ENCODE measurements at places on chromosomes 3 and 15.
A peak's percentile ranks its signal among the peaks of the same experiment; 100 is the strongest.

DNA sequence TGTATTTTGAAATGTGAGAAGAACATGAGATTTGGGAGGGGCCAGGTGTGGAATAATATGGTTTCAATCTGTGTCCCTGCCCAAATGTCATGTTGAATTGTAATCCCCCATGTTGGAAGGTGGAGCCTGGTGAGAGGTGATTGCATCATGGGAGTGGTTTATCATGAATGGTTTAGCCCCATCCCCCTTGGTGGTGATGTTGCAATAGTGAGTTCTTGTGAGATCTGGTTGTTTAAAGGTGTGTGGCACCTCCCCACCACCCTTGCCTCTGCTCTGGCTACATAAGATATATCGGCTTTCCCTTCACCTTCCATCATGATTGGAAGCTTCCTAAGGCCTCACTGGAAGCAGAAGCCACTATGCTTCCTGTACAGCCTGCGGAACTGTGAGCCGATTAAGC, 23.9 kb upstream of the TMEM108 start:
- no peak for DNase-seq

GRCh38 chr3:131349946-131350347, 31.6 kb upstream of the NUDT16 start:
- no peak for DNase-seq

- no peak for DNase-seq
Measured at GRCh38 chr3:143594206-143594605, 254.1 kb downstream of the SLC9A9 start.

DNA sequence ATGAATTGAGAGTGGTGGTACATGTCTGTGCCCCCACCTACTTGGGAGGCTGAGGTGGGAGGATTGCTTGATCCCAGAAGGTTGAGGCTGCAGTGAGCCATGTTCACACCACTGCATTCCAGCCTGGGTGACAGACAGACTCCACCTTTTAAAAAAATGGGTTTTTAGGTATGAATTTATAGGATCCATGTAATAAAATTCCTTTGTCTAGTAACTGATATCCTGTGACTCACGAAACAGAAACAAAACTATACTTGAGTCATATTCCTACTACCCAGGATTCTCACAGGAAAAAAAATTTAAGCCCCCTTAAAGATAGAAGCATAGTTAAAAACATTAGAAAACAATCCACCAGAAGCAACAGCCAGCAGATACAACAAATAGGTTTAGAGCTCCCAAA, 10.0 kb upstream of the CRTC3 start:
- DNase-seq = no peak

DNA sequence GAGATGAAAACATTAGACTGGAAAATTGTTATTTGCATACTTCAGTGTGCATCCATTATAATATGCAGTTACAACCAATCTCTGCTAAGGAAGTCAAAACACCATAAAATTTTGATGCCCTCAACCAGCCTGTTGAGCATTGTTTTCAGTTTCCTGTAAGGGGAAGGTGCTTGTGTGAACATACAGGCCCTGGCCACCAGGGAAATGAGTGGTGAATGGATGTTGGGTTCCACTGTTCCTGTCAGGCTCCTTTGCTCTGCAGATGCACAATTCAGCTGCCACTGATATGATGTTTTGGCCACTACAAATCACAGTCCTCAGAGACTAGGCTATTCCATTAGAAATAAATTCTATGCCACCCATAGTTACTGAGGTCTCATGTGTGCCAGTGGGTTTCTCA, 184.6 kb downstream of the SYNPR start:
- no peak for DNase-seq

- DNase-seq = no peak
Measured at GRCh38 chr15:25715536-25716413, 147.4 kb downstream of the ATP10A start.

DNA sequence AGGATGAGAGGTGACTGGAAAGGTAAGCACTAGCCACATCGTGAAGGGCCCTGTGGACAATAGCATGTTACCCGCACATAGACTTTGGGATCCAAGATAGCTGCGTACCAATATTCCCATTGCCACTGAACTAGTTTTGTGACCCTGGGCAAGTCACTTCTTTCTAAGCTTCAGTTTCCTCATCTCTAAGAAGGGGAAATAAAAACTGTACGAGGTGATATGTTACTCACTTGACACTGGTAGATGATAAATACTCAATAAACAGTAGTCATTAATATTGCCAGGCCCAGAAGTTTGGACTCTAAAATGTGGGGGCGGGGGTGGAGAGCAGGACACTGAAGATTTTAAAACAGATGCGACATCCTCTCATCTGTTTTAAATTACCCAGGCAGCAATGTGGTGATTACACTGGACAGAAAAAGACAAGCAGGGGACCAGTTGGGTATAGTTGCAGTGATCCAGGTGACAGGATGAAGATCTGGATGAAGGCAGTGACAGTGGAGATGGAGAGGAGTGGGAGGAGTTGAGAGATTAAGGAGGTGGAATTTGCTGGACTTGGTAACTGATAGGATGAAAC, 2.5 kb downstream of the ATG7 start:
- DNase-seq = peak; percentile 49

- DNase-seq = peak; percentile 33
Measured at GRCh38 chr3:151379083-151379734, 5.3 kb downstream of the P2RY12 start.

DNA sequence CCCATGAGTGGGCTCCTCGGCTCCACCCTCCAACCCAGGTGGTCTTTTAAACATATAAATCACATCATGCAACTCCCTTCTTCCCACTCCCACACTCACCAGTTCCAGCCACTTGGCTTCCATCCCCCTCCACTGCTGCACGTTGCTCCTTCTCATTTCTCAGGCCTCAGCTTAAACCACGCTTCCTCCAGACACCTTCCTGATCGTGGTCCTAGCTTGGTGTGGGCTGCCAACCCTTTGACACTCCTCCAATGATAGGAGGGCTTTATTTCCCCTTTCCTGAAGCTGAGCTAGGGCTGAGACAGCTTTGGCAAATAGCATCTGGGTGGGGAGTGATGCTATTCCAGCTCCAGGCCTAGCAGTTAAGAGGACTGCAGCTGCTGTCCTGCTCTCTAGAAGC, 130.1 kb downstream of the SRGAP3 start:
- peak; percentile 7 for DNase-seq

DNA sequence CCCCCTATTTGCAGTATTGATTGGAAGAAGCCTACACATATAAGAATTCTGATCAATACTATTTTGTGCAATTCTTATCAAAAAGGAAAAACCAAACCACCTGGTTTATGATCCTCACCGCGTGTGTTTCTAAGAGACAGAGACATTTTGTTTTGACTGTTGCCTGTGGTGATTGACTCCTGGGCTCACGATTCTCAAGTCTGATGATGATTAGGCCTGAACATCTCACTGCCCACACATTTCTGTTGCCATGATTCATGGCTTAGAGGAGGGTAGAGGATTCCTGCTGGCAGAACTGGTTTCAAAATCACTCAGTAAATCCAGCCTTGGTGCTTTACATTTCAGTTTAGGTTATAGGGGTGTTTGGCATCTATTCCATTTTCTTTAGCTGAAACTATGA, 88.3 kb upstream of the UBE3A start:
- no peak for DNase-seq

DNA sequence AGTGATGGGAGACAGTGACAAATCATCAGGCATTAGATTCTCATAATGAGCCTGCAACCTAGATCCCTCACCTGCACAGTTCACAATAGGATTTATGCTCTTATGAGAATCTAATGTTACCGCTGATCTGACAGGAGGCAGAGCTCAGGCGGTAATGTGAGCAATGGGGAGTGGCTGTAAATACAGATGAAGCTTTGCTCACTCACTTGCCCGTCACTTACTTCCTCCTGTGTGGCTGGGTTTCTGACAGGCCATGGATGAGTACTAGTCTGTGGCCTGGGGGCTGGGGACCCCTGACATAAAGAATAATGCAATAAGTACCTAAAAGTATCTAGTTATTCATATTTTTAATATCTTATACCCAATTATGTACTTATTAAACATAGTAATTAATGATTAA, 15.6 kb downstream of the IQCB1 start:
- no peak for DNase-seq

GRCh38 chr3:62035402-62036057, 337.8 kb downstream of the FEZF2 start:
- no peak for DNase-seq

- no peak for DNase-seq
Measured at GRCh38 chr3:26715431-26715830, 92.9 kb downstream of the LRRC3B start.

DNA sequence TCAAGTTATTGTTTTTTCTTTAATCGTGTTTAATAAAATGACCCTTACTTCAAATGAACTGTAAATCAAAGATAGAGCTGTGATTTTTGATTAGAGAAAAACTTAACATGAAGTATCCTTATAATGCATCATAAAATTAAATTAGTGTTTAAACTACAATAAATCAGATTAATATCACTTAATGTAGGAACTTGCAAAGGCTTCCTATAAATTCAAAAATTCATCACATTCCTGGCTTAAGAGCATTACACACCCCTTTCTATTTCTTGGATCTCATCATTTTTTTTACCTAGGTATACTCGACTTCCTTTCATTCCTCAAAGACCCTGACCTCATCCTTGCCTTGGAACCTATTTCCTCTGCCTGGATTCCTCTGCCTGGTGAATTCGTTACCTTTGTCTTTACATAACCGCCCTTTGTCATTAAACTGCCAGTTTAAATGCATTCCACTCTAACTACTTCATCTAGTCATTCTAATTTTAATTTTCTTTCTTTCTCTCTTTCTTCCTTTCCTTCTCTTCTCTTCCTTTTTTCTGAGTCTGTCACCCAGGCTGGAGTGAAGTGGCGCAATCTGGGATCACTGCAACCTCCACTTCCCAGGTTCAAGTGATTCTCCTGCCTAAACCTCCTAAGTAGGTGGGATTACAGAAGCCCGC, 1244.5 kb downstream of the OTOL1 start:
- DNase-seq = no peak

- peak; percentile 31 for DNase-seq
Measured at GRCh38 chr3:59313365-59313764, 263.5 kb upstream of the CFAP20DC start.

DNA sequence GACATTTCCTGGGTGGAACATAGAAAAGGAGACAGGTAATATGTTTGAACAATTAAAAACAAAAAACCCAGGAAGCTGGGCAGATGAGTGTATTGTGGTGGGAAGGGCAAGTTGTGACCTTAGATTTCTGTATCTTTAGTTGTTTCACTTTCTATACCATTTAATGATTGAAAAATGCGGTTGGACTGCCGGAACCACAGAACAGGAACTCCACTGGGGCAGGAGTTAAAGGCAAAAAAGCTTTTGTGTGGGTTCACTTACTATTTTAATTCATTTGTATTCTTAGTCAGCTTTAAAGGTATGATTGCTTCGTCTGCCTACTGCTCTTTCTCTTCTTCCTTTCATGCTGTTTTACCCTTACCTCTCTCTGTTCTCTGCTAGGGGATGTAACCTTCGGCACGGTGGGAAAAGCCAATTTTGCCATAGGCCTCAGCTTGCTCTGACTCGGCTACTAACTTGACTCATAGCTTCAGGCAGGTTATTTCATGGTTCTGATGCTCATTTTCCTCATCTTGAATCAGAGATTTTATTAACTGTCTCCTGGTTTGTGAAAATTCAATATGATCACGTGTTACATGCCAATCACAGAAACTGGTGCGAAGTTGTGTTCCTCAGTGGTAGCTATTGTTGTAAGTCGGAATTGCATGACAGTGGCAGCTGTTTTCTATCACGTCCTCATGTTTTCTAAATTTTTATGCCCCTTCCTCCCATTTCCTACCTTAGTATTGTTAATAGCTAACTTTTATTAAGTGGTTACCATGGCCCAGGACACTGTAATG, 1.6 kb upstream of the MCTP2 start:
- DNase-seq = peak; percentile 51

- DNase-seq = peak; percentile 82
Measured at GRCh38 chr3:9180764-9181117, 68.7 kb downstream of the SRGAP3 start.

DNA sequence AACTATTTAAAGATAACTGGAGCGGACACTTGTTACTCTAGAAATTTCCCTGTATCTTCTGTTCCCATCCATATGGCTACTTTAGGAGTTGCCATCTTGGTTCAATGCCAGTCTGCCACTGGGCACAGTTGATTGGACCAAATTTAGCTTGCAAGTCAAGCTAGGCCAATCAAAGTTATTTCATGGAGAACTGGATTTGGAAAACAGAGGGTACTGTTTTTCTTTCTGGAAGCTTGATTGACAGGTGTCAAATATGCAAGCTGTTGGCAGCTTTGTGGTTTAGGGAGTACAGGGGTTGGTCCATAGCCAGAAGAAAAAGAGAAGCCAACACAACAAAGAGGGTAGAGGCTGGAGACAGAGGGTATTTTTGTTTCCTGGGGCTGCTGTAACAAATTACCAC, 33.4 kb upstream of the KLHL25 start:
- no peak for DNase-seq

- no peak for DNase-seq
Measured at GRCh38 chr3:136678981-136679380, 73.2 kb downstream of the STAG1 start.

- no peak for DNase-seq
Measured at GRCh38 chr15:89615135-89615534, 39.9 kb downstream of the TICRR start.

DNA sequence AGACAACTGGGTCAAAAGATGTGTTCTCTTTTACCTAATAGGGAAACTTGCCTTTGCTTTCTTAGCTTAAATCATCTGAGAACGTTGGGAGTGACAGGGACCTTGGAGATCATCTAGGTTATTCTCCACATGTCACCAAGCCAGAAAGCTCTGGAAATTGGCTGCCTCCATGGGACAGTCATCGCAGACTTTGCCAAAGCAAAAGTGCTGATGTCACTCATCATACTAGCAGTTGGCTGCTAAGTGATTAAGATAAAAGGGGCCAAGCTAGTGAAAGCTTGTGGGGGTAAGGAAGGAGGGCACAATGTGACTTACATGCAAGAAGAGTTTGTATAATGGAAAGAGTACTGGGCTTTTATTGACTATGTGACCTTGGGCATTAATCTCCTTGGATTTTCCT, 198.0 kb upstream of the PFN2 start:
- DNase-seq = no peak

- no peak for DNase-seq
Measured at GRCh38 chr3:168216851-168217250, 121.1 kb upstream of the GOLIM4 start.

All from inflammatory macrophage (primary cell).